ENCODE measurements at places on chromosomes 6 and 20.

GRCh38 chr20:24303393-24304170, 165.8 kb upstream of the SYNDIG1 start:
- no peak for DNase-seq

DNA sequence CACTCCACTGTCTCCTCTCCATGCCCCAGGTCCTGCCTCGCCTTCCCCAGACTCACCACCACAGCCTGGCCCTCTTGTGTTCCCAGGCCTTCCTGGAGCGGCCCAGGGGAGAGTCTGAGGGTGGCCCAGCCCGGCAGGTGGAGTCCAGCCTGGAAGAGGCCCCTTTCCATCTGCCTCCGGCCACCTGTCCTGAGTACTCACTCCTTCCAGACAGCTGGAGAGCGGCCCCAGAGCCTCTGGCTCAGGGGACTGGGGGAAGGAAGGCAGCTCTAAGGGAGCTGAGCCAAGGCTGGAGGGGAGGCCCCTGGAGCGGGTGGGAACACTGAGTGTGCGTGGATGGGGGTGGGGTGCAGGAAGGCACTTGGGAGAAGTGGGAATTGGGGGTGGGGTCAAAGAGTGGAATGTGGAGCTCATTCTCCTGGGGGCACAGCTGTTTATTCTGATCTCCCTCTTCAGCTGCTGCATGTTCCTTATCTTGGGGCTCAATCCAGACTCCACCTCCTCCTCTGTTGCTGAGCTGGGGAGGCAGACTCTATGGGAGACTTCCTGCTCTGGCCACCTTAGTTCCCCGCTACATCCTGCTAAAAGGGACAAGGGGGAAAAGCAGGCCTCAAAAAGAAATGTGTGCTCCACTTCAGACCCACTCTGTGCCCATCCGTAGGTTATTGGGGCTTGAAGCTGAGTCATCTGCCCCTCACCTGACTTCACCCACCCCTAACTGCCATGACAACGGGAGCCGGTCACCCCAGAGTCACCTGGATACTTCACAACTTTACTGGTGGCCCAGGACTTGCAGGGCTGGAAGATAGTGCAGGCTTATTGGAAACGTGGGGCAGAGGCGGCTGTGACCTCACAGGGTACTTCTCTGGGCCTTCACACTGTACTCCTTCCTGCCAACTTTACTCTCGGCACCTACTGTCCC, 19.5 kb upstream of the TAF8 start:
- peak; percentile 35 for DNase-seq

- DNase-seq, result no peak
Observed at GRCh38 chr6:107460083-107460631, 793 bp upstream of the PDSS2 start.

DNA sequence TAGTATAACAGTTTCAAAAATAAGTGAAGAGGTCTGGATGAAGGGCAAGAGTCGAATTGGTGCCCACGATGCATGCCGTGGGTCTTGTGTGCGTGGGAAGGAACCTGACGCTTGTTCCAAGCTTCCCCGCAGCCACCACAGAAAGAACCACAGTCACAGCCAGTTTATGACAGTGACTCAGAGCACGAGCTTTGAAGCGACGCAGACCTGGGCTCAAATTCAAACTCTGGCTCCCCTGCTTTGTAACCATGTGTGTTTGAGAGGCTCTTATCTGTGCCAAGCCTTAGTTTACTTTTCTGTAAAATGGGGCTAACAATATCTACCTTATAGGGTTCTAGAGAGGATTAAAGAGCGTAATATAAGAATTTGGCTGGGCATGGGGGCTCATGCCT, 65.5 kb downstream of the SYNJ2 start:
- DNase-seq, result no peak

DNA sequence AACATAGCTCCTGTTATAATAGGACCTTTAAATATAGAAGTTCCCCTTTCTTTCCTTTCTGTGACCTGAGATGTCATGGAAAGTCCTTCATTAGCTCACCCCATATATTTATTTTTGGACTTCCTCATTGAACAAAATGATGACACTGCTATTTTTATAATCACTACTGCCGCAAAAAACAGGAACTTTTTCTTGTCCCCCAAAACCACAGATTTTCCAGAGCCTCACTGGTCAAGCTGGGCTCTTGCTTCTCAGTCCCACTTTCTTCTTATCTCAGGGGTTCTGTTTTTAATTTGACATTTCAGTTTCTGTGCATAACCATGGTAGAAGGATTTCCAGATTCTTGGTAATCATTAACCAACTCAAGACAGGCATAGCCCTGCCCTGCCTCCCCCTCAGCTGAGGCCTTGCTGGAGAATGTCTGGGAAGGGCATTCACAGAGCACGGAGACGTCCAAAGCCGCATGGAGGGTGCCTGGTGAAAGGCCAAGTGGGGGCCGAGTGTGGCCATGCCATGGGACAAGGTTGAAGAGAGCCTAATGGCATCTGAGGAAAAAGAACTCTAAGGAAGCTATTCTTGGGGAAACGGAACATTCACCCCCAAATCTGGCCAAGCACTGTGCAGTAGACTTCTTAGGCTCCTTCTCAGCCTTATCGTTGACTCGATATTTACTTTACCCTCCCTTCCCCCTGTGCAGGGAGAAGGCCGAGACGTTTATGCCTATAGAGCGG, 73.7 kb downstream of the EDN1 start:
- DNase-seq, result no peak
